Left lobe of liver (tissue), 2 donors: ENCODE measurements at places on chromosomes 5 and 9. TPM values are rescaled to one million over a fixed set of nuclear protein-coding genes. Genes with fewer than 3 reads are reported as not detected.

Gene LRRTM2
- total RNA-seq = not detected

Gene HEMGN
- 0.33 TPM for total RNA-seq

Gene TMOD1
- total RNA-seq = 10.6 TPM

DNA sequence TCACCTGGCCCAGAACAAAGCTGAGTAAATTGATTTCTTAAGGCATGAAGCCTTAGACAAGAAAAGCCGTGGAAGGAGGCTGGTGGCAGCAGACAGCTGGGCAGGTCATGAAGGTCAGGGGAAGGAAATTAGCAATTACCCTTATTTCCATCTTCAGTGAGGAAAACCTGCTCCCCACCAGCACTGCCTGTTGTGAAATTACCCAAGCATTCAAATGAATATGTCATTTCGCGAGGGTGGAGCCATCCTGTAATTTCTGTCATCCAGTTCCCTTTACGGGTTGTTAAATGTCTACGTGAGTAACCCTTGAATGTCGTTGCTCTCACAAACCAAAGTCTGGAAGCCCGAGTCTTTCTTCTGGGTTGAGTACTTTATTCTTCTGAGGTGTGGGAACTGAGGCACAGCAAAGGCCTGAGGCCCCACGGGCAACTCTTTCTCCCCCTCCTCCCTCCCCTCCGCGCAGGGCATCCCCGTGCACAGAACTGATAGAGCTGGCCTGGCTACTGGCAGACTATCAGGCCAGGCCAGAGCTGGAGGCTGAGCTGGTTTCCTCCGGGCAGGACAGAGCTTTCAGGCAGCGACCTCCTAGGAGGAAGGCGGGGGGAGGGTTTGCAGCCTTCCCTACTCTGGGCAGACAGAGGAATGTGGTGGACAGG, 22.0 kb upstream of the AK3 start:
- DNase-seq = no peak

- DNase-seq = no peak
Measured at GRCh38 chr5:116645627-116646026, 71.0 kb upstream of the SEMA6A start.

Gene F2RL1
- total RNA-seq = 7.0 TPM

Gene TMC1
- 0.18 TPM for total RNA-seq

GRCh38 chr5:75567710-75568109, 43.5 kb upstream of the ANKDD1B start:
- DNase-seq = no peak
